ENCODE measurements at places on chromosomes 1 and 21. TPM values are rescaled to one million over a fixed set of nuclear protein-coding genes. Genes with fewer than 3 reads are reported as not detected.

GRCh38 chr1:96238426-96238825, 483.2 kb upstream of the PTBP2 start:
- H3K27me3 ChIP-seq: no peaks in the 10 kb centered on the region
- H3K27ac ChIP-seq: no peak overlapping the region
- H3K4me1 ChIP-seq: no peaks in the 10 kb centered on the region

GRCh38 chr1:184483101-184483683, 96.4 kb downstream of the C1orf21 start:
- H3K27me3 ChIP-seq: no peaks in the 10 kb centered on the region
- DNase-seq: no peak
- peaks cover 3% of the 10 kb centered on the region for H3K36me3 ChIP-seq
- peak overlapping the region; percentile 58 for H3K27ac ChIP-seq

DNA sequence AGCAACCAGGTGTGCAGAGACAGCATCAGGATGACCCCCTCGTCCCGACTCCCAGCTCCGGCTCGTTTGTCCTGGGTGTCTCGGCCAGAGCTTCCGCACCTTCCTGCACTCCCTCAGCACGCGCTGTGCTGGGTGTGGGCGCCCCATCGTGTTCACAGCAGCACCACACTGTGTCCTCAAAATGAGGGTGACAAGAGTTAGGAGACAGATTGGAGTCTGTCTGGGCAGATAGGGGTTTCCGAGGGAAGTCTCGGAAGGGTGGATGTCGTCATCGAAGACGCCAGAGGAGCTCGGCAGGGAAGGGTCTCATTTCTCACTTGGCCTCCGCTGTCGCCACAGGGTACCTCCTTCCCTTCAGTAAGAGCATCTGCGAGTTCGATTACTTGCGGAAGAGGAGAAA, 4.1 kb downstream of the CCDC27 start:
- no peak for DNase-seq
- H3K36me3 ChIP-seq: no peaks in the 10 kb centered on the region
- H3K27me3 ChIP-seq: no peaks in the 10 kb centered on the region

- H3K36me3 ChIP-seq: peaks cover 24% of the 10 kb centered on the region
- no peak overlapping the region for H3K4me3 ChIP-seq
- H3K4me1 ChIP-seq: peaks cover 37% of the 10 kb centered on the region
- no peaks in the 10 kb centered on the region for H3K27me3 ChIP-seq
Observed at GRCh38 chr1:38028671-38029070, 16.1 kb downstream of the UTP11 start.

- DNase-seq: no peak
- H3K4me1 ChIP-seq: no peaks in the 10 kb centered on the region
- no peaks in the 10 kb centered on the region for H3K27me3 ChIP-seq
- H3K36me3 ChIP-seq: no peaks in the 10 kb centered on the region
- no peak overlapping the region for H3K27ac ChIP-seq
Observed at GRCh38 chr1:34361121-34361520, 184.4 kb downstream of the C1orf94 start.

DNA sequence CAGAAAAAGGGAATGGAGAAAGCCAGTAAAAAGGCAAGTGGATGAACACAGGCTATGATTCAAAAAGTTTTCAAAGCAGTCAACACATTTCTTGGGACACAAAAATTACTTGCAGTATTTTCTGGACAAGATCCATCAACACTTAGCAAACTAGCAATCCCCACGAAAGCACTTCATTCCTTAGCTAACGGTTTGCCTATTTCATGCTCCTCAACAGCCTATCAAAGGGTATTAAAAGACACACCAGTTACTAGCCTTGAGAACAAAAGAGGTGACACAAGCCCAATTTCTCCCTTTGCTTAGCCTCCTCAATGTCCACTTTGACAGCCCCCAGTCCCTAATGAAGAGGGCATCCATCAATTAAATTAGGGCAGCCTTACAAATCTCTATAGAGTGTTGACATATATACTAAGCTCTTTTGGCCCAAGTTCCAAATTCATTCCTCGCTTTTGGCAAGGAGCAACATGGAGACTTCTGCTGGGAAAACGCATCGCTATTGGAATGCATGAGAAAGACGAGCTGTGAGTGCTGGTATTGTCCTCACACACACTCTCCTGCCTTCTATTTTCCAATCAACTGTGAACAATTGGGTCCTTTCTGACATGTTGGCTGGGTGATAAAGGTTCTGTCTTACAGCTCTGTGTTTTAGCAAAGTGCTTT, 180.0 kb downstream of the TNR start:
- H3K36me3 ChIP-seq: no peaks in the 10 kb centered on the region
- DNase-seq: no peak
- H3K27me3 ChIP-seq: no peaks in the 10 kb centered on the region
- H3K27ac ChIP-seq: no peak overlapping the region
- no peak overlapping the region for H3K4me3 ChIP-seq
- no peaks in the 10 kb centered on the region for H3K4me1 ChIP-seq

DNA sequence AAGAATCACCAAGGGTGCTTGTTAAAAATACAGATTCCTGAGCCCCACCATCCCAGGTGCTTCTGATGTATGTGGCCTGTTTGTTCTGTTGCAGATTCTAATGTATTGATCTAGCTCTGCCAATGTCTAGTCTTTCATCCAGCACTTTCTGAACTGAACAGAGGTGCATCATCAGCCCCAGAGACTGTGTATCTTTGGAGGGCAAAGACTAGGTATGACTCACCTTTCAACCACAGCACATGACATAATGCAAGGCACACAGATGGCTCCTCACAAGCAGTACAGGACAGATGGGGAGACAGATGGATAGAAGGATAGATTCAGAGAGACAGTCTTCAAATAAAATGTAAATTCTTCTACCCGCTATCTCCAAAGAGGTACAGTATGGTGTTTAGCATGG, 32.3 kb downstream of the CD58 start:
- DNase-seq: no peak
- no peak overlapping the region for H3K27ac ChIP-seq
- H3K27me3 ChIP-seq: no peaks in the 10 kb centered on the region
- H3K4me3 ChIP-seq: no peak overlapping the region
- H3K4me1 ChIP-seq: peaks cover 6% of the 10 kb centered on the region
- peaks cover 28% of the 10 kb centered on the region for H3K36me3 ChIP-seq

DNA sequence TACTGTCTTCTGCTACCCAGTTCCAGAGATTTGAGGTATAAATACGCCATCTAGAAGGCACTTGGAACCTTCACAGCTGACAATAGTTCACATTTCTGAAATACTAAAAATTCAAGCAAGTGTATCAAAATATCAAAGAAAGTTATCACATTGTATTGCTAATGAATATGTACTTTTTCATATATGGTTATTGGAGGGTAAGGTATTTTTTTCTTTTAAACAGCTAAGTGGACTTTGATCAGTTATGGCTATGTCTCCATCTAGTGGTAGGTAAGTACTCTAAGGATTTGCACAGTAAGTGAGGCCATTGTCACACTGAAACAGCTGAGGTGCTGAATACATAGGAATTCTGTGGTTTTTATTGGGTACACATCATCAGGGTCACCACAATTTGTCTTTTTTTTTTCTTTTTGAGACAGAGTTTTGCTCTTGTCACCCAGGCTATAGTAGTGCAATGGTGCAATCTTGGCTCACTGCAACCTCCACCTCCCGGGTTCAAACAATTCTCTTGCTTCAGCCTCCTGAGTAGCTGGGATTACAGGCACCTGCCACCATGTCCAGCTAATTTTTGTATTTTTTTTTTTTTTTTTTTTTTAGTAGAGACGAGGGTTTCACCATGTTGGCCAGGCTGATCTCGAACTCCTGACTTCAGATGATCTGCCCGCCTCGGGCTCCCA, 49.1 kb upstream of the CR2 start:
- H3K27me3 ChIP-seq: no peaks in the 10 kb centered on the region
- no peak for DNase-seq
- H3K36me3 ChIP-seq: no peaks in the 10 kb centered on the region
- no peaks in the 10 kb centered on the region for H3K4me1 ChIP-seq
- no peak overlapping the region for H3K27ac ChIP-seq

DNA sequence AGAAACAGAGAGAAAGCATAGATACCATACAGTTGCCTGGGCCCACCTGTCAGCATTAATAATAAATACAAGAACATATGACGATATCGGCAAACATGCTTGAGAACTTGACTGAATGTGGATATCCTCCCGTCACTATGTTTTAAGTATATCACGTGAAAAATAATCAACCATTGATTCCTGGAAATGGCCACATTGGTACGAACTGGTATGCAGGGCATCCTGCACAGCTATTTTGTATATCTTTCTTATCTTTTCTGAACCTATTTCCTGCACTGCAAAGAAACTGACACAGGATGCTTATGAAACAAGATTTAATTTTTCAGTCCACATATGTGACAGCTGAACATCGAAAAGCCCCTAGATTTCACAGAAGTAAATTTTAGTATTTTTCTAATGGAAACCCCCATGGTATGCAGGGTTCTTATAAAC, 22.8 kb upstream of the RGS1 start:
- H3K27ac ChIP-seq: no peak overlapping the region
- H3K27me3 ChIP-seq: no peaks in the 10 kb centered on the region
- H3K4me3 ChIP-seq: no peak overlapping the region
- DNase-seq: no peak
- no peaks in the 10 kb centered on the region for H3K36me3 ChIP-seq
- no peaks in the 10 kb centered on the region for H3K4me1 ChIP-seq

- no peak overlapping the region for H3K27ac ChIP-seq
- no peak for DNase-seq
- peaks cover 21% of the 10 kb centered on the region for H3K36me3 ChIP-seq
- no peaks in the 10 kb centered on the region for H3K4me1 ChIP-seq
- H3K4me3 ChIP-seq: no peak overlapping the region
- H3K27me3 ChIP-seq: no peaks in the 10 kb centered on the region
Observed at GRCh38 chr1:23074012-23074411, 54.7 kb downstream of the KDM1A start.

DNA sequence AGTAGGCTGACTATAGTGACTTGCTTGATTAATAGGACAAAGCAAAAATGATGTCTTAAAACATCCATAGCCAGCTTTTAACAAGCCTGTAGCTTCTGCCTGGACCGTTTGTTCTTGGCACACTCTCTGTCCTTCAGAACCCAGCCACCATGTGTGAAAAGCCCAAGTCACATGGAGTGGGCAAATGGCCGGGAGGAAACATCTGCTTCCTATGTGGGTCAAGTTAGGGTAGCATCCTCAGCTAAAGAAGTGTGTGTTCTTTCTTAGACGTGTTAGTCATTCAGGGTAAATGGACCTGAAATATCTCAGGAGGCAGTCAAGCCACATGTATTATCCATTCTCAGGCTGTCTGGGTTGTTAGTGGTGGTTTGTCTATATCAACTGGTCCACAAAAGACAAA, 23.4 kb downstream of the RD3 start:
- peaks cover 9% of the 10 kb centered on the region for H3K4me1 ChIP-seq
- H3K27me3 ChIP-seq: no peaks in the 10 kb centered on the region
- no peaks in the 10 kb centered on the region for H3K36me3 ChIP-seq
- no peak overlapping the region for H3K4me3 ChIP-seq

CDC20 gene
- 2.4 TPM for total RNA-seq

CDKN2C gene
- 5.9 TPM for total RNA-seq

CLDN8 gene
- 1.5 TPM for total RNA-seq
